ENCODE measurements at places on chromosomes 1 and 21. TPM values are rescaled to one million over a fixed set of nuclear protein-coding genes. Genes with fewer than 3 reads are reported as not detected.

The HLCS gene
- total RNA-seq = 32.9 TPM

GRCh38 chr1:44660176-44660575, 14.1 kb downstream of the TMEM53 start:
- DNase-seq = no peak
- peaks cover 7% of the 10 kb centered on the region for H3K4me1 ChIP-seq
- H3K4me3 ChIP-seq = no peak overlapping the region
- H3K36me3 ChIP-seq = no peaks in the 10 kb centered on the region

GRCh38 chr1:154533952-154534844, 24.3 kb downstream of the UBE2Q1 start:
- H3K4me1 ChIP-seq = no peaks in the 10 kb centered on the region
- H3K27me3 ChIP-seq = peaks cover 30% of the 10 kb centered on the region
- no peak overlapping the region for H3K27ac ChIP-seq
- peaks cover 3% of the 10 kb centered on the region for H3K36me3 ChIP-seq

DNA sequence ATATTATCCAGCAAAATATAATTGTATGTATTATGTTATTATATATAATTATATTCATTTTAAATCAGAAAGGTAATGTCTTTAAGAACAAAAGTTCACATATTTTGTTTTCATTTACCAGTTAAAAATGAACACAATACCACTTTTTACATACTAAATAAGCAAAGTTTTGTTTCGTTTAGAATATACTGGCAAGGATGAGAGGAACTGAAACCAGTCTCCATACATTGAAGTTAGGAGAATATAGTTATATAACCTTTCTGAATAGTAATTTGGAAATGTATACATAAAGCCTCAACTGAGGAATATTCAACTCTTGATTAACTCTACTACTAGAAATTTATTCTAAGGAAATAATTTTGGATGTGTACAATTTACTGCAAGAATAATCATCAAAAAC, 110.5 kb downstream of the ZNF644 start:
- H3K4me3 ChIP-seq = no peak overlapping the region
- no peak overlapping the region for H3K27ac ChIP-seq
- no peak for DNase-seq
- H3K27me3 ChIP-seq = no peaks in the 10 kb centered on the region
- H3K36me3 ChIP-seq = peaks cover 7% of the 10 kb centered on the region

- H3K27me3 ChIP-seq = no peaks in the 10 kb centered on the region
- no peak for DNase-seq
- peak overlapping the region; percentile 89 for H3K4me3 ChIP-seq
- peaks cover 3% of the 10 kb centered on the region for H3K36me3 ChIP-seq
- H3K27ac ChIP-seq = peak overlapping the region; percentile 98
These were observed 642 bp upstream of the SLC16A1 start for GRCh38 chr1:112956544-112957132.

- no peak overlapping the region for H3K4me3 ChIP-seq
- DNase-seq = no peak
- H3K36me3 ChIP-seq = peaks cover 7% of the 10 kb centered on the region
These were observed 87.8 kb downstream of the PTPN14 start for GRCh38 chr1:214463596-214463995.

DNA sequence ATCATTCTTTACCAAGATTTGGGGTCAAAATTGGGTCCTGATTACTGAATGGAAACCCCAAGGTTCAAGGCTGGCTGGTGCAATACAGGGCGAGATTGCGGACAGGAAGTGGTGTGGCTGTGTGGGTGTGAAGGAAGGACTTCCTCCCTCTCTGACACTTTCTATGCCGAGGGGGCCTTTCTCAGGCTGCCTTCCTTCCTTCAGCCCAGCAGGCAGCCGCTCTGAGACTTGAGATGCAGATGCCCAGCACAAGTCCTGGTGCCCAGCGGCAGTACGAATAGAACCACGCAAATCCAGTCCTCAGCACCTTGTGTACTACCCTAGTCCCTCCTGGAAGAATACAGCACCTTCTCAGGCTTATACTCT, 16.3 kb downstream of the BATF3 start:
- no peaks in the 10 kb centered on the region for H3K36me3 ChIP-seq
- no peak overlapping the region for H3K4me3 ChIP-seq
- no peak overlapping the region for H3K27ac ChIP-seq
- no peaks in the 10 kb centered on the region for H3K27me3 ChIP-seq

GRCh38 chr1:240501115-240501514, 110.8 kb downstream of the GREM2 start:
- H3K4me1 ChIP-seq = peaks cover 4% of the 10 kb centered on the region
- no peaks in the 10 kb centered on the region for H3K27me3 ChIP-seq
- H3K36me3 ChIP-seq = no peaks in the 10 kb centered on the region
- no peak for DNase-seq
- no peak overlapping the region for H3K27ac ChIP-seq

DNA sequence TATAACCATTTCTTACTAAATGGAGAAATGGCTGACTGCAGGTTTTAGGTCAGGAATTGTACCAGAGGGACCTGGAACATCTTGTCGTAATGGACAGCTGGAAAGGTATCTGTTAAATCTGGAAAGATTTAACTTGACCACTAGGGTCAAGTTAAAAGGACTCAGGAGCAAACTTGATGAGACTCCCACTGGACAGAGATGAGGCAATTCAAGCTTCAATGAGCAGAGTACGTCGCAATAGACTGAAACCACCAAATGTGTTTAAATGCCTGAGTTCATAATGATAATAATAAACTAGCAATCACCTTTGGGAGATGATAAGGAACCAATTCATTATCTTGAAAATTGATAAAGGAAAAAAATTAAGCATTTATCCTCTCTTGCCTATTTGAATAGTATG, 8.7 kb downstream of the IFNLR1 start:
- no peak overlapping the region for H3K27ac ChIP-seq
- no peak overlapping the region for H3K4me3 ChIP-seq
- DNase-seq = no peak
- peaks cover 17% of the 10 kb centered on the region for H3K27me3 ChIP-seq
- no peaks in the 10 kb centered on the region for H3K4me1 ChIP-seq

GRCh38 chr1:15618077-15618654, 908 bp downstream of the DDI2 start:
- H3K27me3 ChIP-seq = no peaks in the 10 kb centered on the region
- no peak for DNase-seq
- H3K4me1 ChIP-seq = peaks cover 48% of the 10 kb centered on the region
- H3K36me3 ChIP-seq = no peaks in the 10 kb centered on the region

DNA sequence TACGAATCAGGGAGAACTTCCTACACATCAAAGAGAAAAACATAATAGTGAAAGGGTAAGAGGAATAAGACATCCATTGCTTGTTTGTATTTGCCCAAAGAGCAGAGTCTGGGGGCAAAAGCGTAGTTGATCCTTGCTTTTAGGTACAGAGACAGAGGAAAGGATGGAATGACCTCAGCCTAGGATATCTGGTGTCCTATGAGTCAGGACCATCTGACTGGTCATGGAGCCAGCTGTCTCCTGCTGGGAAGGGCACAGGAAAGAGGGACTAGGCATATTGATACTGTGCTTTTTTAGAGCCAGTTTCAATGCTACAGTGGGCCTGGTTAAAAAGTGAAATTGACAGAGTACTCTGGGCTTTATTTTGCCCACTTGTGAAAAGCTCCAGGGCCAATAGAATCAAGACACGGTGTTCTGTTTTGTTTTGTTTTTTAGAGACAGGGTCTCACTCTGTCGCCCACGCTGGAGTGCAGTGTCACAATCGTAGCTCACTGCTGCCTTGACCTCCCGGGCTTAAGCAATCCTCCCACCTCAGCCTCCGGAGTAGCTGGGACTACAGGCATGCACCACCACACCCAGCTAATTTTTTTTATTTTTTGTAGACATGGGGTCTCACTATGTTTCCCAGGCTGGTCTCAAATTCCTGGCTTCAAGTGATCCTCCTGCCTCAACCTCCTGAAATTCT, 3.2 kb downstream of the PLEKHO1 start:
- H3K27me3 ChIP-seq = no peaks in the 10 kb centered on the region
- peak overlapping the region; percentile 68 for H3K27ac ChIP-seq
- H3K36me3 ChIP-seq = peaks cover 36% of the 10 kb centered on the region
- H3K4me3 ChIP-seq = no peak overlapping the region

DNA sequence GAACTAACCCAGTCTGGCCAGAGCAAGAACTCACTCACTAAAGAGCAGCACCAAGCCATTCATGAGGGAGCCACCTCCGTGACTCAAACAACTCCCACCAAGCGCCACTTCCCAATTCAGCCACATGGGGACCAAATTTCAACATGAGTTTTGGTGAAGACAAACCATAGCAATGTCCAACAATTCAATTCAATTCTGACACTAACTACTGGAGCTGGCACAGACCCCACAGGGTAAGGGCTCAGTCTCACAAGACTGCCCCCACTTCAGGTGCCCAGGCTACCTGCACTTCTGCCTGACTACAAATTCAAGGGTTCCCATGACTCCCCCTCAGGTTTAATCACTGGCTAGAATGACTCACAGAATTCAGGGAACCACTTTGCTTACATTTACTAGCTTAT, 48.8 kb upstream of the RAP1A start:
- no peak for DNase-seq
- no peaks in the 10 kb centered on the region for H3K27me3 ChIP-seq
- H3K27ac ChIP-seq = no peak overlapping the region
- no peaks in the 10 kb centered on the region for H3K36me3 ChIP-seq
- no peak overlapping the region for H3K4me3 ChIP-seq

- no peak overlapping the region for H3K4me3 ChIP-seq
- no peak for DNase-seq
- no peaks in the 10 kb centered on the region for H3K27me3 ChIP-seq
- H3K4me1 ChIP-seq = no peaks in the 10 kb centered on the region
- H3K36me3 ChIP-seq = no peaks in the 10 kb centered on the region
These were observed 193.8 kb downstream of the LYPLAL1 start for GRCh38 chr1:219367496-219367895.

The ACTL8 gene
- not detected for total RNA-seq

The LMX1A gene
- not detected for total RNA-seq

- peak overlapping the region; percentile 51 for H3K27ac ChIP-seq
- peaks cover 22% of the 10 kb centered on the region for H3K4me1 ChIP-seq
- DNase-seq = no peak
- peak overlapping the region; percentile 69 for H3K4me3 ChIP-seq
These were observed 8.4 kb upstream of the CROCC start for GRCh38 chr1:16913181-16913832.

DNA sequence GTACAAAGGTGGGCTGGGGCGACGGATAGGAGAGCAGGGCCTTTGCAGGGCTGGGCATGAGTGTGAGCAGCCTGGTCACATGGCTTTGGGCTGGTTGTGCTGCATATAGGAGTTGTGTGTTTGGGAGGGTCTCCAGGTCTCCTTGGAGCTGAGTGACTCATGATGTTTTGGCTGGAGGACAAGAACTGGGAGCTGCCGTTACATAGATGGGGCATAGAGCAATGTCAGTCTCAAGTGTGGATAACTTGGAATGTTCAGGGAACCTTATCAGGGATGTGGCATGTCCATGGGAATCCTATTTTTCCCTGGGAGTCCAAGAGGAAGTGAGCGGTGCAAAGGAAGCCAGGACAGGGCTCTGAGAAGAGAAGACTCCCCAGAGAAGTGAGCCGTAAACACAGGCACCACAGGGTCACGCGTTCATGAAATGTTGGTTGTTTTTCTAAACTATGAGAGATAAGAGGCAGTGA, 136.4 kb upstream of the KCNE2 start:
- no peak for DNase-seq
- no peaks in the 10 kb centered on the region for H3K27me3 ChIP-seq
- H3K4me3 ChIP-seq = no peak overlapping the region
- H3K27ac ChIP-seq = no peak overlapping the region
- H3K36me3 ChIP-seq = no peaks in the 10 kb centered on the region

- H3K4me3 ChIP-seq = no peak overlapping the region
- peaks cover 16% of the 10 kb centered on the region for H3K36me3 ChIP-seq
- H3K27ac ChIP-seq = peak overlapping the region; percentile 82
- DNase-seq = peak; percentile 94
These were observed 20.3 kb upstream of the AZIN2 start for GRCh38 chr1:33060579-33061083.

The LCE3E gene
- not detected for total RNA-seq

The PRDM16 gene
- 19.0 TPM for total RNA-seq

The AQP10 gene
- total RNA-seq = not detected

DNA sequence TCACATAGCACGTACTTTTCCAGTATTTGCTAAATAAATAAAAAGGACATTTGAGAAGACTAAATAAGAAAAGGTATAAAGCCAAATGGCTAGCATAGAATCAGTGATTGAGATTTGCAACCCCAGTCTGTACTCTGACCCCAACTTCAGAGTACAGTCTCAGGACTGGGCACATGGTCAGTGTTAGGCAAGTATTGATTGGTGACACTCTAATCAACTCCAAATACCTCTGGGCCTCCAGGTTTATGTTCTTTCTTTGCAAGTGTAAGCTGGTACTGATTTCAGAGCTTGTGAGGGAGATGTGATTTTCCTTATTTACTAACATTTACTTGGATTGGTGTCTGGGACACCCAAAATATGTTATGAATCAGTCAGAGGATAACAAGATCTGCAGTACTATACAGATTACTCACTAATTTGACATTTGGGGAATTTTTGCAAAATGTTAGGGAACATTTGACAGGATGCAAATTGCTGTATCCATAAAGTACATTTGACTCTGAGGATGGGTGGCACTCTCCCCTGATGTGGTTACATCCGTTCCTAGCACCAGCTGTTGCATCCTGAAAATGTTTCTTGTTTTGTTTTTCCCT, 34.2 kb downstream of the LMO4 start:
- H3K4me1 ChIP-seq = no peaks in the 10 kb centered on the region
- no peak overlapping the region for H3K4me3 ChIP-seq
- H3K36me3 ChIP-seq = no peaks in the 10 kb centered on the region
- no peaks in the 10 kb centered on the region for H3K27me3 ChIP-seq

GRCh38 chr1:2345297-2346075, 45.9 kb downstream of the MORN1 start:
- DNase-seq = peak; percentile 89
- H3K4me3 ChIP-seq = no peak overlapping the region

DNA sequence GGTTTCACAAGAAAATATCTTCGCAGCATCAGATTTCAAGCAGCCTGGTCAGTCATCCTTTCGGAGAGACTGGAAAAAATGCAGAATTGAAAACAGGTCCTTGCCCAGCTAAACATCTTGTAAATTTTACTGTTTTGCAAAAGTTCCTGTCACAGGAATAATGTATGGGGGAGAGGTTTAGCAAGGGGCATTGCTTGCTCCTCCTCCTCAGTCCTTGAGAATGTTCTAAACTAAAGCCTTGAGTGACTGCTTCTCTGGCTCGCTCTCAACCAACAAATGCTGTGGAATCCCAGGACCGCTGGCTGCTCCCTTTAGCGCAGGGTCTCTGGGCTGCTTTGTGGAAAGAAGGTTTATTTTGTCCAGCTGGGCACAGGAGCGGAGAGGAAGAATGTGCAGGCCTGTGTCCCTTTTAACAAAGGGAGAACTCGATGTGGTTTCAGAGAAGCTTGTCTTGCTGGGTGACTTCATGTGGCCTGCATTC, 33.6 kb upstream of the FHAD1 start:
- no peak overlapping the region for H3K4me3 ChIP-seq
- DNase-seq = no peak
- peaks cover 1% of the 10 kb centered on the region for H3K36me3 ChIP-seq
- H3K4me1 ChIP-seq = peaks cover 43% of the 10 kb centered on the region

The GGPS1 gene
- total RNA-seq = 39.1 TPM

DNA sequence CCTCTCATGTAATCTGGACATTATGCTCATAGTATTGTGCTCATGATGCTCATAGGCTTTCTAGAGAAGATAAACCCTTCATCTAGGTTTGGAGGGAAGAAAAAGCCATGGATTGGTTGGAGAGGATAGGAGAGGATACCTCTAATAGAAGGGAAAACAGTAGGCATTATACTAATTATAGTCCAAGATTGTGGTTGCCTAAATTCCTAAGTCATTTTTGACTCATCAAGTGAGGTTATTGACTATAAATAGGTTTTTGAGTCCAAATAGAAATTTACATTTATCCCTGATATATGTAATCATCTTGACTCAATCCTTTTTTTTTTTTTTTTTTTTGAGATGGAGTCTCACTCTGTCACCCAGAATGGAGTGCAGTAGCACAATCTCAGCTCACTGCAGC, 5.0 kb downstream of the SYT11 start:
- no peak for DNase-seq
- H3K27me3 ChIP-seq = peaks cover 3% of the 10 kb centered on the region
- H3K4me1 ChIP-seq = peaks cover 3% of the 10 kb centered on the region
- no peak overlapping the region for H3K27ac ChIP-seq
- no peak overlapping the region for H3K4me3 ChIP-seq

Measured in chondrocyte (in vitro differentiated cells).